ENCODE measurements at places on chromosomes 1 and 21.

DNA sequence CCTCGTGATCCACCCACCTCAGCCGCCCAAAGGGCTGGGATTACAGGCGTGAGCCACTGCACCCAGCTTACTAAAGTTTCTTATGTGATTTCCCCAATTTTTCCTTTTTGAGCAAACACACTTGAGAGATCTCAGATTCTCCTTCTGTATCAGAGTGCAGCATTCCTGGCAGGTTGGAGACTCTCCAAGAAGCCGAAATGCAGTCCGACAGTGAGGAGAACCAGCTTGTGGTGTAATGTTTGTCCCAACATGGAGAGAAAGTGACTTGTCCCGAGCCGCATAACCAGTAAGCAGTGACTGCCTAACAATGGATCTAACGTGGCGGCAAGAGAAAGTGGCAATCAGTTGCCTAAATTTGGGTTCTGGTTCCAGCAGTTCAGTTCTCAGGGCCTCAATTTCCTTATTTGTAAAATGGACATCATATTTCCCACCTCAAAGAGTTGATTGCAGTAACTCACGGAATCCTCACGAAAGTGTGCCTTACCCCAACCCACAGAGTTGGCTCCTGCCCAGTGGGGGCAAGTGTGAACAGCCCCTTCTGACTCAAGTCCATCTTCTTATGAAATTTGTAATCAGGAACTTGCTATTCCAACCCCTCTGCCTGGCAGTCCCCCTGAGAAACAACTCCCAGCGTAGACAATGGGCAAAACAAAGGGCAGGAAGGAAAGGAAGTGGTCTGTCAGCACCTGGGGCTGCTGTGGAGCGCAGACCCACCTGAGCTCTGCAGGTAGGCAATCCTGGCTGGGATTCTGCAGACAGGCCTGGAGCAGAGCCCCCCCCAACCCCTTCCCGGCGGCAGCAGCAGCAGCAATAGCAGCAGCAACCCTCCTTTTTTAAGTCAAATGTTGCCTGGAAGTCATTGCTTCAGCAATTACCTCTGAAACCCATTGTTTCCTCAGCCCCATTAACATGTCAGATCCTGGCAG, 223.6 kb upstream of the POU3F1 start:
- no peak for DNase-seq

- peak; percentile 33 for DNase-seq
Measured at GRCh38 chr1:28775121-28775942, 36.6 kb upstream of the OPRD1 start.

DNA sequence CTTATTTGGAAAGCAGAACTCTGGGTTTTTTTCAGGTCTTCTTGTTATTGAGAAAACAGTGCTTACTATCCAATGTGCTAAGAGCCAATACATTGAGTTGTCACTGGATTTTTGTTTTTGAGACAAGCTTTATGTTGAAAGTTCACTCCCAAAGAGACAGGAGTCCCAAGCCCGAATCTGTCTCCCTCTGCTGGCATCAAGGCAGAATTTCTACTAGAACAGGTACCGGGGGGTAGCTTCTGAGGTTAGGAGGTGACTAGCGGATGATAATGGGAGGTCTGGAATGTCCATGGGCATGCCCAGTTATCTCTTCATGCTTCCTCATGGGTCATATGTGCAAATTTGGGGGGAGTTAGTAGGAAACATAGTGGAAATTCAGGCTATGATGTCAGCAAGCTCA, 25.1 kb downstream of the ZNF124 start:
- no peak for DNase-seq

- DNase-seq: no peak
Measured at GRCh38 chr1:94422115-94422820, 4.1 kb downstream of the ABCD3 start.

DNA sequence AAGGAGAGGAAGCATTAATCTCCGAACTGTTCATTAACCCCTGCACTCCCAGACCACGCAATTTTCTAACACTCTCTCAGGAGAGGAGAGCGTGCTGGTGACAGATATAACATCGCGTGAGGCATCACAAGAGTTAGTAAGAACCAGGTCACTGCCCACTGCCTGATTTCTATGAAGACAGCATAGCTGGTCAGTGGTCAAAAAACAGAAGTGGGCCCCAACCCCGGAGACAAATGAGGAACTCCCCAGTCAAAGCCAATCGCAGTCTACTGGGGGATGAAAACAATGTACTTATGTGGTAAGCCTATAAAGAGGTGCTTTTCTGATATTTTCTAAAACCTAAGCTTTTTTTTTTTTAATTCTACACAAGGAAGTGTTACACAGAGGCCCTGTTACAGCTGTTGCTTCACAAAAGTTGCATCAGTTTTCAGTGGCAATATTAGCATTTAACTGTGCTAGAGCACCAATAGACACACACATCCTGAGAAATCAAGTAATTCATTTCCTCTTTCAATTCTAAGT, 231.8 kb upstream of the IRF2BP2 start:
- no peak for DNase-seq

GRCh38 chr1:15627343-15627988, 10.2 kb downstream of the DDI2 start:
- DNase-seq: no peak

GRCh38 chr21:45082736-45083135, 8.4 kb downstream of the ADARB1 start:
- no peak for DNase-seq

GRCh38 chr1:109919303-109919702, 8.7 kb downstream of the CSF1 start:
- DNase-seq: peak; percentile 61

DNA sequence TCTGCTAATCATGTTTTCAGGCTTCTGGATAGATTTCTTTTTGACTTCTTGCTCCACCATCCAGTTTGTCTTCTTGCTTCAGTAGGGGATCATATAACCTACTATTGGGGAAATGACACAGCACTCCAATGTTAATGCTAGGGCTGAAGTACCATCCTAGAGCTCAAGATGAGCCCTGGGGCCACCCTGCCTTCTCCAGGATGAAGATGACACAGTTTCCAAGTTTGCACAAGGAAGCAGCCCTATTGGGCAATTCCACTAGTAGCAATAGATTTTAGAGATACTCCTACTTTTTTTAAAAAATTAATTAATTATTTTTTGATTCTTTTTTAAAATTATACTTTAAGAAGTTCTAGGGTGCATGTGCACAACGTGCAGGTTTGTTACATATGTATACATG, 11.3 kb upstream of the KLF18 start:
- no peak for DNase-seq

- no peak for DNase-seq
Measured at GRCh38 chr1:110616587-110616986, 10.4 kb upstream of the KCNA2 start.
